ENCODE measurements at places on chromosomes 2 and 18.

DNA sequence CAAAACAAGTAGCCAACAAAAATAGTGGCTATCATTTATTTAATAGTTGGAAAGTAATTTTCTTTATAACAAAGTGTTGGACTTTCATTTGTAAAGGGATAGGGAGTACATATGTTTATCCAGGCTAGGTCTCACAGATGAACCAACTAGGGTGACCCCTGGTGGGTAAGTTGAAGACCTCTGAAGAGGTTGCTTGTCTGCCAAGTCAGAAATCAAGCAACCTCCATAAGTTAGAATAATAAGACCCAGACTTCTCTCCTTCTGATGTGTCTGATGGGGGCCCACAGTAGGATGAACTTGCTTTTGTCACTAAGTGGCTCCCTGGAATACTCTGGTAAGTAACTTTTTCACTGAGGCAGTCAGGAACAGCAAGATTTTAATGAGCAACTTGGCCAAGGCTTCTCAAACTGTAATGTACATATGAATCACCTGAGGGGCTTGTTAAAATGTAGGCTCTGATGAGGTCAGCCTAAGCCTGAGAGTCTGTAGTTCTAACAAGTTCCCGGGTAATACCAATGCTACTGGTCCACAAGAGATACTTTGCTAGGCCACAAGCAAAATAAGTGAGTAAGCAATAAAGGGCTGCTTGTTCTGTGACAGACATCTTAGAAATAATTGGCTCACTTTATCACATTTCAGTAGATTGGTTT is 319.6 kb downstream of the PIK3C3 start:
- DNase-seq = peak; percentile 42

- DNase-seq = no peak
These were observed 2.2 kb downstream of the CD226 start for GRCh38 chr18:69945220-69946114.

- no peak for DNase-seq
These were observed 196.1 kb upstream of the SALL3 start for GRCh38 chr18:78783564-78783960.

GRCh38 chr2:64318476-64318748 is 135.6 kb upstream of the LGALSL start:
- DNase-seq = no peak

DNA sequence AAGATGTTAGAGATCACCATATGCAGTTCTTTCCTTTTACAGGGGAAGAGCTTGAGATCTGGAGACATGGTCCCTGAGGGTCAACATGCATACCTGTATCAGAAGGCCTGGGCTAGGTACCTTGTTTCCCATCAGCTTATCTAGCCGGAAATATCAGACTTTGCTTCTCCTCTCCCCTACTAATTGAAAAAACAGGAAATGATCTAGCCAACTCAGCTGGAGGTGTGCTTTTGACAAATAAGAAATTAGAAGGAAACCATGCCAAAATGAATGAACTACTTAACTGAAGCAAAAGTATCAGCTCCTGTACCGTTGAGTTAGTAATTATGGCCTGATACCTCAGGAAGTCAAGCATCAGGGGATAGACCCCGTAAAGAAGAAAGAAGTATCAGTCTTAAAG is 20.4 kb downstream of the PKP4 start:
- DNase-seq = no peak

DNA sequence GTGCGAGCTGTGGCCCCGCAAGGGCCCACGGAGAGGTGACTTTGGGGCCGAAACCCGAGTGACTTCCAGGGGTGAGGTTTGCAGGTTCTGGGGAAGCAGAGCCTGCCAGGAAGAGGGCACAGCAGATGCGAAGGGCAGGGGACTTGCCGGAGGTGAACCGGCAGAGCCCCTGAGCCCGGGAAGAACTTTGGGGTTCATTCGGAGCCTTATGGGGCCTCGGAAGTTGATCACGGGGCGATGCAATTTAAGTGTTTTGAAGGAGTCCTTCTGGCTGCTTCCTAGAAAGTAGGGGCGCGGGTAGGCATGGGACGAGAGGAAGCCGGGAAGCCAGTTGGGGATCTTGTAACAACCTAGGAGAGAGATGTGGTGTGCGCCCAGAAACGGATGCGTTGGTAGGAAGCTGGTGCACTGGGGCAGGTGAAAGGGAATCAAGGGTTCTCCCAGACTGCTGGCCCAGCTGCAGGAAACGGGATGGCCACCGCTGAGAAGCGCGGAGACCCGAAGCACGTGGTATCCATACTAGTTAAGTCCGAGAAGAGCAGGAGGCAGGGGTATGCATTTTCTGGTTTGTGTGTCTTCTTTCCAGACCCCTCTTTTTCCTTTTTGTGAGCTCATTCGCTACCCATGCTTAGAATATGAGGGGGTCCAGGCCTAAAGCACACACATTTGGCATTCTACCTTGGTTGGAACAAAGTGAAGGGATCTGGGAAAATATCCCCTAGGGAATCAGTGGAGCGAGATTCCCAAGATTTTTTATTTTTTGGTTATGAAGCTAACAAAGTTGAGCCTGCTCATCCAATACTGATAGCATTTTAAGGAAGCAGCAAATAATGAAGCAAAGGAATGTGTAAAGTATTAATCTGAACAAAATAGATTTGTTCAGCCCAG is 758 bp downstream of the SCLY start:
- DNase-seq = peak; percentile 59

DNA sequence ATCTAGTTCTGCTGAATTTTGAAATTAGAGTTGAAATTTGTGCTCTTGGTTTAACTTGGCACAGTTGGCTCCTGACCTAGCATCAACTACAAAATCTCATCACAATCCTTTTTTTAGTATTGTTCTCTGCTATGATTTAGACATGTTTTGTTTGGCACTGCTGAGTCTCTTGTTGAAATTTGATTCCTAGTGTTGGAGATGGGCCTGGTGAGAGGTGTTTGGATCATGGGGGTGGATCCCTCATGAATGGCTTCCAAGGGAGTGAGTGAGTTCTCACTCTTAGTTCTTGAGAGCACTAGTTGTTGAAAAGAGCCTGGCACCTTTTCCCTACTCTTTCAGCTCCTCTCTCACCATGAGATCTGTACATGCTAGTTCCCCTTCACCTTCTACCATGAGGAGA is 605.6 kb upstream of the SLC39A10 start:
- DNase-seq = no peak

- no peak for DNase-seq
These were observed 6.5 kb downstream of the DGKD start for GRCh38 chr2:233360771-233361176.

GRCh38 chr2:109351164-109351756 is 222.3 kb downstream of the SH3RF3 start:
- DNase-seq = peak; percentile 85

GRCh38 chr2:153891051-153891450 is 19.3 kb downstream of the GALNT13 start:
- no peak for DNase-seq

DNA sequence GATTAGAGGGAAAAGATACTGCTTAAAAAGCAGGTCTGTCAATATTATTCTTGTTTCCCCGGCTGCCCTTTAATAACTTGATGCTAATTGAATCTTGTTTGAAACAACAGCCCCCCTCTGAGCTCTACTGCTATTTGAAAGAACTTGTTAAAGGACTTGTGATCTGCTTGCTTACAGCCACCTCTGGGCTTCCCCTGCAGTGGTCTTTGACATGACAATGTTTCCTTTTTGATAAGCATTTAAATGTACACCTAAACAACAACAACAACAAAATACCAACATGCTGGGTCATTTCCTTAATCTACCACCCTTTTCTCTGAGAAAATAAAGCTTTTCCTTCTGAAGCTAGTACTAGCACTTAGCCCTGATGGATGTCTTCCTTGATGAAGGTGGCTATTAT is 3.9 kb downstream of the HOXD1 start:
- DNase-seq = no peak

DNA sequence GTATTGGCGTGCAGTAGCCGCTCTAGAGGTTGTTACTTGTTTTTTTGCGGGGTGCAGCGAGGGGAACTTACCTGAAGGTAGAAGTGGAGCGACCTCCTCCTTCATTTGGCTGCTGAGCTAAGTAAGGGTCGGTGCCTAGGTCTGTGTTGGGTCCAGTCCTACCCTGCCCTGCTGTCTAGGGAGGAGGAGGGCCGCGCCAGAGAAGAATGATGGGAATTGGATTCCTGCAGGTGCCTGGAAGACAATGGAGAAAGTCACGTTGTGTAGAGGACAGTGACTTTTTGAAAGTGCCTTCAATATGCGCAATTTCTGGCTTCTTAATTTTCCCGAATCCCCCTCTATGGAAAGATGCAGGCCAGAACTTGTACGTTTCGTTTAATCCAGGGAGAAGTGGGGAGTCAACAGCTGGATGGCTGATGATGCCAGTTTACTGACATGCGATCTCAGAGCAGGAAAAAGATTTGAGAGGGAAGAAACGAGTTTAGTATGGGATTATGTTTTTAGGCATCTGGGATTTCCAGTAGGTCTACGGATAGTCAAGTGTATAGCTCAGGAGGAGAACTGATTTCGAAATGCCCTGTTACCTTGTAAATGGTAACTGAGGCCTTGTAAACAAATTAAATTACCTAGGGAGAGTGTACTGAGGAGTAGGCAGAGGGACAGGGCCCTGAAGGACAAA is 653 bp downstream of the MRPS9 start:
- DNase-seq = no peak

DNA sequence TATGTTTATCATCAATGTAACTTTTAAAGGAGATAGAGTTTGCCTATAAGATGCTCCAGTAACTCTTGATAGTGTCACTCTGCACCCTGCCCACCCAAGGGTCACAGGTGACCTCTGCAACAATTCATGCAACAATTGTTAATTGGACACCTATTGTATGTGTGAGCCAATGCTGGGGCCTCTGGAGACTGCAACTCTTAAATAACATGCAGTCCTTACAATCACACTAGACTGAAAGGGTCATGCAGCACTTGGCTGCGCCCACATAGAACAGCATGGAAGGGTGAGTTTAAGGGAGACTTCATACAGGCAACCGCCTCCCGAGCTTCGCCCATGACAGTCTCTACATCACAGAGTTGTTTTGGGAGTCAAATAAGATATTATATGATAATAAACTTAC is 137.1 kb upstream of the TWIST2 start:
- DNase-seq = no peak

- DNase-seq = peak; percentile 75
These were observed 37.0 kb downstream of the TGFA start for GRCh38 chr2:70516596-70516995.

DNA sequence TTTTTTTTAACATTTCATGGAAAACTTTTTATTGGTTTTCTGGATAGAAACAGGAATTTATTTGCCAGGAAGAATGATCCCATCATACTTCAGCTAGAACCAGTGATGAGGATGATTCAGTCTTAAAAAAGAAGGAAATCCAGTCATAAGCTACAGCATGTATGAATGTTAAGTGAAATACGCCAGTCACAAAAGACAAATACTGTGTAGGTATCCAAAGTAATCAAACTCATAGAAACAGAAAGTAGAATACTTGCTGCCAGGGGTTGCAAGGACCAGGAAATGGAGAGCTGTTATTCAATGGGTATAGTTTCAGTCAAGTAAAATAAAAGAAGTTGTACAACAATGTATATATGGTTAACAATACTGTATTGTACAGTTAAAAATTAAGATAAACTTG is 21.3 kb downstream of the PSME4 start:
- DNase-seq = peak; percentile 41

DNA sequence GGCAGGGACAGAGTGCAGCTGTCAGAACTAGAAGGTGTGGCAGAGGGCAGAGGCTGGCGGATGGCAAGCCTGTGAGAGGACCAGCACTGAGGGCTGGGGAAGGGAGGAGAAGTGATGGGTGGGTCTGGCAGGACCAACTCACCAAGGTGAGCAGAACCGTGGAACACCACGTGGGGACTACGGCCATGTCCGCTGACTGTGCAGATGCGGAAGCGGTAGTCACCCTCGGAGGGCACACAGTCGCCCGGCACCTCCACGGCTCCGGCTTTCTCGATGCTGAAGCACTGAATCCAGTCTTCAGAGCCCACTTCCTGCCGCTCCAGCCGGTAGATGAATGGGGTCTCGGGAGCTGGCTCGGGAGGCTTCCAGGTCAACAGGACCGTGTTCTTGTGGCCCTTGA is 4.2 kb downstream of the OBSL1 start:
- DNase-seq = no peak

GRCh38 chr2:190722835-190723234 is 74.0 kb downstream of the NAB1 start:
- no peak for DNase-seq

DNA sequence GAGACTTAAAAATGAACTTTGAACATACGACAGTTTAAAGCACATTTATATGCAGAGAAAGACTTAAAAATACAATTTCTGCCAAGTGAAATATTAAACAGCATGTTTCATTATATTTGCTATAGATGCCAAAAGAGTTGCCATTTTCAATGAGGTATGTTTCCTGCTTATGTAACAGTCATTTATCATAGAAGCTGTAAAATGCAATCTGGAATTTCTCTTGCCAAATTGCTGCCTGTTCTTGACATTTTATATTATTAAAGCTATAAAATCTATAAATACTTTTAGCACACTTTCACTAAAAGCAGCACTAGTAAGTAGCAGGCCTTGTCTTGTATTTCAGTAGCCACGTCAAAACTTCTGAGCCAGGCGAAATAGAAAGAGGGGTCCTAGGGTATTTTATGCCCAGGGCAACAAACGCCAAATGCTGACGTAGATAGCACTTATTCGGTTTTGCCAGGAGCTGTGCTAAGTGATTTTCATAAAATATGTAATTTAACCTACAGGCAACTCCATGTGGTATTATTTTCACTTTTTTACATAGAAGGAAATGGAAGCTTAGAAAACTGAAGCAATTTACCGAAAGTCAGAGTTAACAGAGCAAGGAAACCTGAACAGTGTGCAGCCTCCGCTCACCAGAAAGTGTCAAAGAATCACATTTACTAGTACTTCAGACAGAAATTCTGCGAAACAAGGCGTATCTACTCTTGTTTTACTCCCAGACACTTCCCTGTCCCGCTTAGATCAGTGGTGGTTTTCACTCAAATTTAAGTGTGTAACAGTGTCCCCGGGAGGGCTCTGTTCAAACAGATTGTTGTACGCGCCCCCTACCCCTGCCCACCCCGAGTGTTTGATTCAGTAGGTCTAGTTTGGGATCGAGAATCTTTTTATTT is 1.2 kb upstream of the CYP20A1 start:
- no peak for DNase-seq

- no peak for DNase-seq
These were observed 58.6 kb downstream of the RAB31 start for GRCh38 chr18:9766740-9767139.

DNA sequence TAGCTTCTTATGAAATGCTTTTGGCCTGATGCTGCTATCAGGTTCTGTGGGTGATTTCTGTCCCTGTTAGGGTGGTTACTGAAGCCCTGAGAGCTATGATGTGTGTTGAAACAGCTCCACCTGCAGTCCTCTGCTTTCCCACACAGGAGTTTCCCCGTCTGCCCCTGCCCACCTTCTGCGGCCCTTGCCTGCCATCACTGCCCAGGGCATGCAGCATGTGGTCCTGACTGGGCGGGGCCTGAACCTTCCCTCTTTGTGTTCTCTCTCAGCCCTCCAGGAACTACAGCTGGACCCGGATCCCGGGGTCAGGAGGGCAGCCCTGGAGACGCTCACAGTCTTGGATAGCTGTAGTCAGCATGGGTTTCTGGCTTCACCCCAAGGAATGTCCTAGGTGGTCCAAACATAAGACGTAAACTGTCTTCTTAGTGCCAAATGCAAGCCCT is 21.4 kb downstream of the HJURP start:
- peak; percentile 69 for DNase-seq

GRCh38 chr2:101479810-101480209 is 4.9 kb upstream of the RFX8 start:
- no peak for DNase-seq

GRCh38 chr2:25251071-25251421 is 82.7 kb upstream of the POMC start:
- DNase-seq = no peak
